ENCODE measurements at places on chromosomes 12 and 14.

DNA sequence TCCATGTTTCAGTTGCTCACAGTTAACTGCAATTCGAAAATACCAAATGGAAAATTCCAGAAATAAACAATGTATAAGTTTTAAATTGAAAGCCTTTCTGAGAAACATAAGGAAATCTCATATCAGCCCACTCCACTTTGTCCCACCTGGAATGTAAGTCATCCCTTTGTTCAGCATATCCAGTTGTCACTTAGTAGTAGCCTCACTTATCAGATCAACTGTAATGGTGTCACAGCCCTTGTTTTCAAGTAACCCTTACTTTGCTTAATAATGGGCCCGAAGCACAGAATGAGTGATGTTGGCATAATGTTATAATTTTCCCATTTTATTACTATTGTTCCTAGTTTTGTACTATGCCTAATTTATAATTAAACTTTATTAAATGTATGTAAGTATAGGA, 646.8 kb downstream of the C12orf50 start:
- DNase-seq, result no peak

GRCh38 chr14:58299401-58300330, 1.3 kb downstream of the ARID4A start:
- DNase-seq, result peak; percentile 18

GRCh38 chr12:27650011-27650410, 46.2 kb upstream of the REP15 start:
- DNase-seq, result no peak

DNA sequence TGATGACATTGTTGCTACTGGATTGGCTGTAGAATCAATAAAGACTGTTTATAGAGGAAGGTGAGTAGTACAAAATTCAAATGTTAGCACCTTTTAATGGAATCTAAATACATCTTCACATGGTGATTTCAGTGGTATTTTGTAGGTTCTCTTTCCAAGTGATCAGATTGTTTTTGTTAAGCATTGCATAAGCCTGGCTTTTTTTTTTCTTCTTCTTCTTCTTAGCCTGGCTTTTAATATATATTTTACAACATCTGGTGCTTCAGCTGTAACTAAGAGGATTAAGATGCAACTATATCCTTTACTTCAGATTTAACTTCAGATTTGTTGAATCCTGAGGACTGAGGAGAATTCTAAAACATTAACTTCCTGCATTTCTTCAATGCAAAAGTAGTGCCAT, 57.3 kb upstream of the ATF1 start:
- DNase-seq, result no peak

DNA sequence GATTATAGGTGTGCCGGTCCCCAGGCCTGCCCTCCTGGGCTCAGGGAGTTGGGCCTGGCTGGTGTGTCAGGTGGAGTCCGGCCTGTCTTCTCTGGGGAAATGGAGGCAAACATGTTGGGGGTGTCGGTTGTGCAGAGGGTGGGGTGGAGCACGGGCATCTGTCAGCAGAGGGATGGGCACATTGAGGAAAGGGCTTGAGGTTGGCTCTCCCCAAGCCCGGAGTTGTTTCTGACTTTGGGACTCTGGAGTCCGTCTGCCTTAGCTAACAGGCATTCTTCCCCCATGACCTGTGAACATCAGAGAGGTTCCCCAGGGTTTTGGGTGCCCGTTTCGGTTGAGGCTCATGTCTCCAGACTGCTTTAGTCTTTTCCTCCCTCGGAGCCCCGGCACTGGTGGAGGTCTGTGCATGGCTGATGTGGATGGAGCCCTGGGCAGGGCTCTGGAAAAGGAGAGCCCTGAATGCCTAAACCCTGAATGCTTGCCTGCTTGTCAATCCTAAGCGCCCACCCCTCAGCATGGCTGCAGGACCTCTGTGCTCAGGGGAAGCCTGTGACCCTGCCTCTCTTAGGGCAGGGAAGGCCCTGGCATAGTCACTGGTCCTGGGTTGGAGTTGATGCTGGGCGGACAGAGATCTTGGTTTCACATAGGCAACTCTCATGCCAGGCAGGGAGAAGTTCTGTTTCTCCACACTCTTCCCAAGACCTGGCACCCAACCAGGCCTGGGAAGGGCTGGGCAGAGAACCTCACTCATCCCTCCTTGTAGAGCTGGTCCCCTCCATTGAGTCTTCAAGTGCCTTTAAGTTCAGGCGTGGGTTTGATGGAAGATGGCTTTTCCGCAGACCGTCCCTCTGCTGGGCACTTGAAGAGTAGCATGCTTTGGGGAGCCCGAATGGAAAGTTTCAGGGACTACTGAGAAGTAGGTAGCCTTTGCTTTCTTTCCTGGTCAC, 12.9 kb downstream of the NYNRIN start:
- DNase-seq, result peak; percentile 69

DNA sequence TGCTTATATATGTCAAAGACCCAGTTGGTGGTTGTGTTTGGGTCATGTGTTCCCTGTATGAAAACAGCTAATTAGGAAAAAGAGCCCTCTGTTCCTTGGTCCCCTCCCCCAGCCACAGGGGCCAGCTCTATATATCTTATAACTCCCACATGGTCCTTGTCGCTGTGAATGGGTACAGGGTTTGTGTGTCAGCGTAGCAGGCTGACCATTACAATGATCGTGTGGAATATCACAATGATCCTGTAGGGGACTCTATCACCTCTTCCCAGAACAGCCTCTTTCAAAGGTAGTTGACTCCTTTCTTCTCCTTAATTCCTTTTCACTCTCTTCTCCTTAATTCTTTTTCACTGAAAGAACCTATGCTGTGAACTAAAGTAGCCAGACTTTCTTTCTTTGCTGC, 51.6 kb upstream of the RIC8B start:
- DNase-seq, result no peak

GRCh38 chr14:105430042-105430441, 10.4 kb downstream of the MTA1 start:
- DNase-seq, result peak; percentile 7

GRCh38 chr12:87025976-87026375, 769.8 kb upstream of the MGAT4C start:
- DNase-seq, result no peak

- no peak for DNase-seq
Observed at GRCh38 chr12:11668611-11669010, 19.1 kb downstream of the ETV6 start.

DNA sequence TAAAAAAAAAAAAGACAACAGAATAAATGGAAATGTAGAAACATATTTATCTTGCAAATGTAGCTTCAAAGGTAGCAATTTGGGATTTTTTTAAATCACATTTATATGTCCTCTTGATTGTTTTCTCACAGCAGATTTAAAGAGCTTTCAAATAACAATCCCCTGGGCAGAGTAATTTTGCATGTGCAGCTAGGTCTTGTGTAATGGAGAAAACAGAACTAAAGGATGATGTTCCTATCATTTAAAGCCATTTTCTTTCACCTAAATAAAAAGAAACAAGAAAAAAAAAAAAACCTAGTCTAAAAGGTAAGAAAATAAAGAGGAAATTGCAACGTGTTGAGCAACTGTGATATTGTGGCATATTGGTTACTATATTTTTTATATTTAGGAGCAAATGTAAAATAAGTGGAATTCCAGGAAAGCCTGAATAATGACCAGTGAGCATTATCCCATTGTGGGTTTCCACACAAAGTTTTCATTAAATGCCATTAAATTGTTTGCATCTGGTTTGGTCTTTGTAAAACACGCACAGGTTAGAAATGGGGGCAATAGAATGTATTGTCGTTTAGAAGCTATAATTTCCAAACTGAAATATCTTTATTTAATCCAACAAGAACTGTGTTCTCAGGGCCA, 215.6 kb downstream of the SLC6A15 start:
- DNase-seq, result peak; percentile 12

GRCh38 chr14:66476964-66477363, 9.2 kb upstream of the CCDC196 start:
- DNase-seq, result peak; percentile 49

DNA sequence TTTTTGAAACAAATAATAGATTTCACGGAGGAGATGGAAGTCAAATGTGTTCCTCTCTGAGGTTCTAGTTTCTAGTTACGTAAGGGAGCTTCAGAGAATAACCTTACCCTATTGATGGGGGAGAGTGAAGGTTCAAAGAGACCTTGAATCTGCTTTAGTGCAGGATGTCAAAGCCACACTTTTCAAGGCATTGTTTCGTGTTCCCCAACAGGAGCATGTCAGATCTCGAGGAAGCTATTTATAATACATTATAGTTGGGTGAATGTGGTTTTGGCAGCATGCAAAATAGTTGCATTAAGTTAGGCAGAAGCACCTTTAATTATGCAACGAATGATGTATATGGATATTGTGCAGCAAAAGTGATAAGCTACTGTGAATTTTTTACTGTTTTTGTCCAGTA, 614.9 kb downstream of the SLC16A7 start:
- no peak for DNase-seq

DNA sequence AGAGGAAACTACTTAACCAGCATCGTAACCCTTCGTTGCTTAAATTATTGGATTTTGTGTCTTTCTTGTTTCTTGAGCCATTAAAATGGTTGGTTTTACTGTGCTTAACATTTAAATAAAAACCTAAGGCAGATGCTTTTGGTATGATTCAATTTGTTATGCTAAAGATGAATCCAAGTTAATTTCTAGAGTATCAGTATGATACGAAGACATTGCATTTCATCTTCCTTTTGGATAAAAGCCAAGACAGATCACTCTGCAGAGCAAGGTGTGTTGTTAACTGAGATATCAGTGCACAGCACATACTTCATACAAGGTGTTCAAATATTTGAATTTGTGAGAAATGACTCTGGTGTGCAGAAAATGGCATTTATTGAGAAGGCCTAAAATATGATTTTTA, 480.5 kb downstream of the PCNX1 start:
- no peak for DNase-seq

DNA sequence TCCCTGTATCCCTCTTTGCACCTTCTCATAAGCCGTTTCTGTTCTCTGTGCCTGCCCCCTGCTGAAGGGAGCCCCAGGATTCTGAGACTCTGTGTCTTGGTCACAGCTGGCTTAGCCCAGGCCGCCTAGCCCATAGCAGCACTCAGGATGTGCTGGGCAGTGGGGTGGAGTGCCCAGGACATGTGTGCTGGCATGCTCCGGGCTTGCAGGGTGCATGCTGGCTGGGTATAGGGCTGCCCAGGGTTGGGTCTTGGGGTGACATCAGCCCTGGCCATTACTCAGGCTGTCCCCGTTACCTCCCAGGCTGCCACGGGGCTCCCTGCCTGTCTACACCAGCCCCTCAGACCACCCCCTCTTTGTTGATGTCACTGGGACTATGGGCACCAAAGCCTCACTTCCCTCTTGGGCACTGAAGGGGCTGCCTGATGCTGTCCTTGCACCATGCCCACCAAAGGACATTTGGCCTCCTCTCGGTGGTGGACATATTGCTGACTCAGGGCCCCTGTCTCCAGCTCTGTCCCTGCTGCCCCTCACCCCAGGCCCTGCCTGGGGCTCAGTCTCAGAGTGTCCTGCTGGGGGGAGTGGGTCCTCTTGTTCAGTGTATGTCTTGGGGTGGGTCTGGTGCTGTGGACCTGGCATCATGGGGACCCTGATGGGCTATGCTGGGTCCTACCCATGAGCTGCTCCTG, 2.4 kb downstream of the CEP170B start:
- DNase-seq, result no peak

DNA sequence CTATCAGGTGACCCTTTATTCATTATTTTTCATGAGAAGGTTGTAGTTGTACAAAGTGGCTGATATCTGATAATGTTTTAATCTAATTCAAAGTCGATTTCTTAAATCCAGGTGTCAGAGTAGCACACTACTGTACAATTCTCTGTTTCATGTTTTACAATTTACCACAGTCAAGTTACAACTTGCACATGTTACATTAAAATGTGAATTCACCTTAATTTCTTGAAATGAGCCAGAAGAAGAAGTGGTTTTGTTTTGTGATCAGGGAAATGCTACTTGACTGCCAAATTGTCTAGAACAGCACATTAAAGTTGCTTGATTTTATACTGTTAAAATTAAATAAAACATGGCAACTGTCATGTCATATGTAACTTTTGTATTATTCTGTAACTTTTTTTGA, 23.2 kb downstream of the LRRK2 start:
- no peak for DNase-seq

DNA sequence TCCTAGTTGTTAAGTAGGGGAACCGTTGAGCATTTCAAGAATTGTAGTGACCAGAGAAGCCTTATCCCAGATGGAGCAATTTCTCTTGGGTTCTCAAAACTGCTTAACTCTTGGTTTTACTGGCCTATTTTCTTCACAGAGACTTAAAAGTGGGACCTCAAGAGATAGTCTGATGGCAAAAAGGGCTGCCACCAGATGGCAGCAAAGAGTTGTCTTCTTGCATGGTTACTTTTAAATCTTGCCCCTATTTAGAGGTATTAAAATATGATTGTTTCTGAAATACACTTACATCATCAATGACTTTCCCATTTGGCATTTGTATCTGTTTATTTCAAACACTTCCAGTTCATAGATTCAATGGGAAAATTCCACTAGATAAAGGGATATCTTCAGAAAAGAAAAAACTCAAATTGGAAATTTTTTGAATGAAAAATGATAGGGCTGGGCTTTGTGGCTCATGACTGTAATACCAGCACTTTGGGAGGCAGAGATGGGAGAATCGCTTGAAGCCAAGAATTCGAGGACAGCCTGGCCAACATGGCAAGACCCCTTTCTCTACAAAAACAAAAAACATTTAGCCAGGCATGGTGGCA, 69.9 kb upstream of the CNTN1 start:
- peak; percentile 59 for DNase-seq

GRCh38 chr12:106739318-106739717, 35.2 kb upstream of the RIC8B start:
- peak; percentile 14 for DNase-seq

- DNase-seq, result no peak
Observed at GRCh38 chr12:51128919-51129318, 44.0 kb downstream of the TFCP2 start.

DNA sequence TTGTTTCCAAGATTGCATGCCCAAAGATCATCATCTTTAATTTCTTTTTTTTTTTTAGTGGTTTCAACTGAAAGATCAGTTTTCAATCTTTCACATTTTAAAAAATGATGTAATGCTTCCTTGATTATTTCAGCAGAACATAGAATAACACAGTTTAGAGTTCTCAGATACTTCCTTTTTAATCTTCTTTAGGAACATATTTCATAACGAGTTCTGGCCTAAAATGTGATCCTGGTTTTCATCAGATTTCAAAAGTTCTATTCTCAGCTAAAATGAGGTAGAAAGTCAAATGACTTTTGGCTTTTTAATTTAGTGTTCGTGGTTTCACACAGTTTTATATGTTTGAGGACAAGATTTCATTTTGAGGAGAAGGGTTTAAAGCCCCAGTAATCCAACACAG, 40.0 kb upstream of the NR1H4 start:
- no peak for DNase-seq

GRCh38 chr14:96098309-96098998, 59.3 kb downstream of the C14orf132 start:
- peak; percentile 76 for DNase-seq

- DNase-seq, result no peak
Observed at GRCh38 chr12:11666131-11667050, 16.9 kb downstream of the ETV6 start.

- no peak for DNase-seq
Observed at GRCh38 chr12:19761463-19761862, 322.2 kb downstream of the AEBP2 start.

GRCh38 chr14:83128783-83129182, 1595.1 kb upstream of the SEL1L start:
- DNase-seq, result no peak

- DNase-seq, result peak; percentile 53
Observed at GRCh38 chr14:97977651-97978261, 1180.6 kb downstream of the VRK1 start.

Data from fibroblast of the aortic adventitia (primary cell).